ENCODE measurements at places on chromosomes 7 and 10.

GRCh38 chr7:46028246-46028645 is 107.2 kb upstream of the IGFBP3 start:
- no peak for DNase-seq

- DNase-seq, result no peak
These were observed 99.4 kb downstream of the MTPN start for GRCh38 chr7:135877805-135878204.

DNA sequence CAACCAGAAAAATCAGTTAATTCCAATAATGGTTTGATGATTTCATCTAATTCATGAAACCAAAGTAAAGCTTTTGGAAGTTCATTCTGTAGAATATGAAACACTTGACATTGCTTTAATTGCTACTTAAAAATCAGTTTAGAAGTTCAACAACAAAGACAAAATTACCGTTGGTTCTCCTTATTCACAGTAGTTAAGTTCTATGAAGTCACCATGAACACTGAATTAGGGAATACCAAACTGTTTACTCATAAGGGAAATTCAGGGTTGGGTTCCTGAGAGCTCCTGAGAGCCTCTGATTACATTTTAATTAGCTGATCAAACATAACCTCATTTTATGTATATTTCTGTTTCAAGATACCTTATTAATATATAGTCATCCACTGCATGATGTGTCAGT is 46.2 kb downstream of the ZNF438 start:
- no peak for DNase-seq

GRCh38 chr10:517241-517830 is 172.1 kb downstream of the DIP2C start:
- no peak for DNase-seq

DNA sequence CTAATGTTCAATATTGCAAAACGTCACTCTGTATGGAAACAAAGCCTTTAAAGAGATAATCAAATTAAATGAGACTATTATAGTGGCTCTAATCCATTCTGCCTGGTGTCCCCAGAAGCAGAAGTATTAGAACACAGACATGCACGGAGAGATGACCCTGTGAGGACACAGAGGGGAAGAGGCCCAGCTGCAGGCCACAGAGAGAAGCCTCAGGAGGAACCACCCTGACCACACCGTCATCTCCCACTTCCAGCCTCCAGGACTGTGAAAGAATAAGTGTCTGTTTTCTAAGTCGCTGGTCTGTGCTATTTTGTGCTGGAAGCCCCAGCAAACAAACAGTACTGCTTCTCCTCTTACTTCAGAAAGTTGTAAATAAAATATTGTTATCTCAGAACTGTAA is 283.5 kb upstream of the ADARB2 start:
- DNase-seq, result no peak

GRCh38 chr7:81301815-81302214 is 383.0 kb upstream of the SEMA3C start:
- no peak for DNase-seq

DNA sequence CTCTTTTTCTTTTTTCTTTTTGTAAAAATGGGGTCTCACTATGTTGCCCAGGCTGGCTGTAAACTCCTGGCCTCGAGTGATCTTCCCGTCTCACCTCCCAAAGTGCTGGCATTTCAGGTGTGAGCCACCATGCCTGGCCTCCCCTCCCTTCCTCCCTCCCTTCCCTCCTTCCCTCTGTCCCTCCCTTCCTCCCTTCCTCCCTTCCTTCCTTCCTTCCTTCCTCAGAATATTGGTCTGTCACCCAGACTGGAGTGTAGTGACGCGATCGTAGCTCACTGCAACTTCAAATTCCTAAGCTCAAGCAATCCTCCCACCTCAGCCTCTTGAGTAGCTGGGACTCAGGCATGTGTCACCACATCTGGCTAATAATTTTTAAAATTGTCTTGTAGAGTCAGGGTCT is 8.4 kb downstream of the AGAP3 start:
- no peak for DNase-seq
